ENCODE measurements at places on chromosomes 12 and 14.

DNA sequence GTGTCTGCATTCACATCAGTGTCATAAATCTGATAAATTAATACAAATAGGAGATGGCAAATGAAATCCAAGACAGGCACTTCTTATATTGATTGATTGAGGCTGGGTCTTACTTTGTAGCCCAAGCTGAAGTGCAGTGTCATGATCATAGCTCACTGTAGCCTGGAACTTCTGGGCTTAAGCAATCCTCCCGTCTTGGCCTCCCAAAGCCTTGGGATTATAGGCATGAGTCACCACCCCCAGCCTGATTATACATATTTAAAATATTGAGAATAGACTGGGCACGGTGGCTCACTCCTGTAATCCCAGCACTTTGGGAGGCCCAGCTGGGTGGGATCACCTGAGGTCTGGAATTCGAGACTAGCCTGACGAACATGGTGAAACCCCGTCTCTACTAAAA, 51.3 kb downstream of the MARK3 start:
- DNase-seq, result no peak

GRCh38 chr14:55600784-55601561, 21.0 kb downstream of the KTN1 start:
- no peak for DNase-seq

DNA sequence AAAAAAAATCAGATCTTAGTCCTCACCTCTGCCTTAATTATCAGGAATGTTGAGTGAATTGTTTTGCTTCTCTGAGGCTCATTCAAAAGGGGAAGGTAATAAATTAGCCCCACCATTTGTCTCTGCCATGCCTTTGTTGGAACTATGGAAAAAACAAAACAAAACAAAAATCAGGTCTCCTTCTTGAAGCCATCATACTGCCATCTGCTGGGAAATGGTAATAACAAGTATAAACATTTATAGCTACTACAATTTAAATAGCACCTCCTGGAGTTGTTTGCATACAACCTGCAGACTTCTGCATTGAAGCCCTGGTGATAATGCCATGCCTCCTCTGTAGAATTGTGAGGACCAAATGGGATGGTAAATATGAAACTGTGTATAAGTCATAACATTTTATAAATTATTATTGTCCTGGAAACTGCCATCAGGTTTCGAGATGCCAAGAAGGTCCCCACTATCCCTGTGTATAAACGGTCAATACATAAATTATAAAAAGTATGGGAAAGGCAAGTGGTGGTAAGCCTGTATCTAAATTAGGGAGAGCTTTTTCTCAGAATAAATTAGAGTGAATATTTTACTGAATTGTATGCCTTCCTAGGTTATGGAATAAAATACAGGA, 87.2 kb upstream of the FGD4 start:
- no peak for DNase-seq

DNA sequence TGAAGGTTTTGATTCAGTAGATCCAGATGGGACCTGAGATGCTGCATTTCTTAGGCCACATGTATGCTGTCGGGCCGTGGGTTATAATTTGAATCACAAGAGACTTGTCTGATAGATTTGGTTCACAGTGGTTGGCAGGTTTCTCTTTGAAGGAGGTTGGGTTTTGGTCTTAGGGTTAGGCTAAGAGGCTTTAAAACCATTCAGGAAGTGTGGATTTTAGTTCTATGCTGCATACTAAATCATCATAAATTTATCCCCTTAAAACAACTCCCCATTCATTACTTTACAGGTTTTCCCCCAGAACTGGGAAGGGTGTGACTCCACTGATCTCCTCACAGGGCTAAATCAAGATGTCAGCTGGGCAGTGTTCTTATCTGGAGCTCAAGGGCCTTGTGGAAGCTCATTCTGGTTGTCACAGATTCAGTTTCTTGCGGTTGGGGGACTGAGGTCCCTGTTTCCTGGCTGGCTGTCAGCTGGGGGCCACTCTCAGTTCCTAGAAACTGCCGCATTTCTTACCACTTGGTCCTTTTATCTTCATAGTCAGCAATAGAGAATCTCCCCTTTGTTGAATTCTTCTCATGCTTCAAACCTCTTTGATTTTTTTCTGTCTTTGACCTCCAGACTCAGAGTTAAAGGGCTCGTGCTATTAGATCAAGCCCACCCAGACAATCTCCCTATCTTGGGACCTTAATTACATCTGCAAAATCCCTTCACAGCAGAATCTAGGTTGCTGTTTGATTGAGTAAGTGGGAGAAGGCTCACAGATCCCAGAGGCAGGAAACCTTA, 20.6 kb upstream of the PCNX1 start:
- no peak for DNase-seq

DNA sequence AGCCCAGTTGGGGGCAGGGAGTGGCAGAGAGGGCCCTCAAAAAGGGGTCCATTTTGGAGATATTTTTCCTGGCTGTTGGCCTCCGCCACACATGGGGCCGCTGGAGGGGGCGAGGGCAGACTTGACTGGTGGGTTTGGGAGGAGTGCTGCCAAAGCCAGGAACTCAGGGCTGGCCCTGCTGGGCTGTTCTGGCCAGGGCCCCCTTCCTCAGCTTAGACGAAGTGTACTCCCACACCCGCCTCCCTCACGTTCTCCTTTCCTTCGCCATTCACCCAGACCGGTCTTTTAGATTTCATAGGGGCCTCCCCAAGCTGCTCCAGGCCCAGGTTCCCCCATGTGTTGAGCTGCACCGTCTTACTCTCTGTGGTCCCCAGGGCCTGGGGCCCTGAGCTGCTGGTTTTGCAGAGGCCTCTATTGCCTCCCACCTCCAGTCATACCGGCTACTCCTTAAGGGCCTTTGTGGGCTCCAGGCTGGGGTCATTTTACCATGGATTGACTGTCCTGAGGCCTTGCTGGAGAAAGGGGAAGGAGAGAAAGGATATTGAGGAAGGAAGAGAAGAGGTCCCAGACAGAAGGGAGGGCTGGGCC, 1.3 kb downstream of the KRT7 start:
- DNase-seq, result no peak

GRCh38 chr14:47674543-47675465, 601 bp downstream of the MDGA2 start:
- DNase-seq, result no peak

GRCh38 chr12:22536346-22536945, 7.9 kb downstream of the C2CD5 start:
- no peak for DNase-seq

DNA sequence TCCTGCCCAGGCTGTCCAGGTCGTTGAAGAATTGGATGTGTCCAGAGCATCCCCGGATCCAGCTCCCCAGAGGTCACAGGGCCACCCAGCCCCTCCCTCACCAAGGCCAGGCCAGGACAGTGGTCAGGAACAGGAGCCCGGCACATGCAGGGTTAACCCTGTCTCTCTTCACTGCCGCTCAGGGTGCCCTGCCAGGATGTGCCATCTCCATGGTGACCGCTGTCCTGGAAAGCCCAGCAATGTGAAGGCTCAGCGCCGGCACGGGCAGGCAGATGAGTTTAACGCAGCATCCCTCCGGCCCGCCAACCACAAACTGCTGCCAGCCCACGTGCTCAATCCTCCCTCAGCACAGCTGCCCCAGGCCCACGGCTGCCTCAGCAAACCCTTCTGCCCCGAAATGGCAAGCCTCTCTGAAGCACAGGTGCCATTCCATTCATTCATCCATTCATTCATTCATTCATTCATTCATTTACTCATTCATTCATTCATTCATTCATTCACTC, 4.4 kb downstream of the TMEM179 start:
- DNase-seq, result no peak

DNA sequence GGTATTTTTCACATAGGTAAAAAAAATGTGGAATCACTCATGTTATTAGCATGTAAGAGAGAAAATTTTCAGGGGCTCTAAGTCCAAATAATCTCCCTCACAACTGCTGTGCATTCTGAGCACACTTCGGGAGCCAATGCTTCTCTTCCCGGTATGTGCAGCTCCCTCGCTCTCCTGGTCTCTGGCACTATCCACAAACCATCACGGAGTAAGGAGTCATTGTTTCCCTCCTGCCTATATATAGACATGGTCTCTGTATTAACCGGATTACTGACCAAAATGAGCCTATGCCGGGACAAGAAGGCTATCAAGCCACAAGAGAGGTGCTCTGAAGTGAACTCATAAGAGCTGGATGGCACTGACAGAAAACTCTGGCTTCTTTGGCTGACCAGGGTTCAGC, 13.4 kb downstream of the HECTD4 start:
- DNase-seq, result no peak

GRCh38 chr12:131047789-131048610, 94.3 kb downstream of the ADGRD1 start:
- no peak for DNase-seq

- no peak for DNase-seq
Measured at GRCh38 chr14:75053396-75054291, 2.4 kb upstream of the MLH3 start.

DNA sequence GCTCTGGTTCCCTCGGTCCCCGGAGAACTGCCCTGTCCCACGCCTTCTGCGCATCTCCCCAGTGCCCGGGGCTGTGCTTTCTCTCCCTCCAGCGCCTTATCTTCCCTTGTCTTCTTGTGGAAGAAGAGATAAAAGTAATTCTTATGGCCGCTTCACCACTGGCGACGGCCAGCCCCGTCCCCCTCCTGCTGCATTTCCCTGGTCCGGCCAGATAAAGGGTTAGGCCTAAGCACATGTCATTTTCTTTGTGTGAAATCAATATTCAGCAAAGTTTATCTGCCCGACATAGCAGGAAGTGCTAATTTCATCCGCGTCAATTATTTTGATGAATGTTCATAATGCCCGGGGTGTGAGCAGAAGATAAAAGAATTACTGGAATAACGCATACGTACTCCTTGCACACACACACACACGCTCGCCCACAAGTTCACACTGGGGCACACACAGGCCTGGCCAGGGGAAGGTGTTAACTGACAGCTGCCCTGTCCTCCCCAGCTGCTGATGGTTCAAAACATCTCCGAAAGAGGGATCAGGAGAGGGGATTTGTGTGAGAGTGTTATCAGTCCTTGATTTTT, 177.7 kb upstream of the LHX5 start:
- no peak for DNase-seq

DNA sequence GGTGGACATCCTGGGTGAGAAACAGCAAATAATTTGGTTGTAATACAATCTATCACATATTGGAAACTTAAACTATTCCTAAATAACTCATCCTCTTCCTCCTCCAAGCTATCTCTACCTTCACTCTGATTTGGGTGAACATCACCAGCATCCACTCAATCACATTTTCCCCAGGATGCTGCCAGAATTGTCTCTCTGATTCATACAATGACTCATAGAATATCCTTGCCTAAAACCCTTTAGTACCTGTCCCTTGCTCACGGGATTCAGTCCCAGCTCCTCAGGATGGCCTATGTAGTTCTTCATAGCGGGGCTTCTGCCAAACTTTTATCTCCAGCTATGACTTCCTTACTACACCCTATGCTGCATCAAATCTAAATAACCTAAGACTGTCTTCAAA, 146.8 kb downstream of the EMP1 start:
- no peak for DNase-seq

- no peak for DNase-seq
Measured at GRCh38 chr14:51719955-51720354, 68.2 kb downstream of the FRMD6 start.

DNA sequence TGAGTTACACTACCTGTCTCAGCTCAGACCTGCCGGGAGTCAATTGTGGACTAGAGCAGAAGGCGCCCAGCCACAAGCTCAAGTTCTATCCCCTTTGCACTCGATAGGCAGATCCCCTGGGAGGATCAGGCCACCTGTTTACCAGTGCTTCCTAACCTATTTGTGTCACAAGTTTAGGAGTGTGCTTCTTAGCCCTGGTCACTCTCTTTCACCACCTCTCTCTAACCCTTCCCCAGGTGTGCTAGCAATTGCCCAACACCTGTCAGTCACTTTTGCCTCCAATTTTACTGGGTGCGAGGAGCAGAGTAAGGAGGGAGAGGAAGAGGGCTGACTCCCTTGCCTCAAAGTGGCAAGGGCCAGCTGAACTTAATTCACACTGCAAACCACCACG, 745 bp upstream of the NAA30 start:
- DNase-seq, result no peak

DNA sequence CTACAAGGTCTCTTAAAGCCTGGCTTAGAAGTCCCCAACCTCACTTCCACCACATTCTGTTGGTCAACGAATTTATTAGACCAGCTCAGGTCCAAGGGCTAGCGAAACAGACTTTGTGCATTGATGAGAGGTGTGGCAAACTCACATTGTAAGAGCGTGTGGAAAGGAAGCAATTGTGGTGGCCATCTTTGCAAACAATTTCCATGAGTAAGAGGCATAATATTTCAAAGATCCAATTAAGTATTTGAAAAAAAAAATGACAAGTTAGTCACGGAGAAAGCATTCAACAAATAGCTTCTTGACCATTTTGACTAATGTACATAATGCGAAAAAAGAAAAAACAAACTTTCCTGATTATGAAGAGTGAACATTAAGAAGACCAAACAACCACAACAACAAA, 7.4 kb downstream of the NR1H4 start:
- no peak for DNase-seq

- DNase-seq, result no peak
Measured at GRCh38 chr14:51242545-51243490, 2.8 kb downstream of the TMX1 start.

GRCh38 chr14:25006961-25007795, 42.8 kb downstream of the STXBP6 start:
- no peak for DNase-seq

GRCh38 chr12:92551210-92551609, 151.6 kb upstream of the PLEKHG7 start:
- DNase-seq, result no peak

- DNase-seq, result no peak
Measured at GRCh38 chr14:51562816-51563215, 88.9 kb upstream of the FRMD6 start.

DNA sequence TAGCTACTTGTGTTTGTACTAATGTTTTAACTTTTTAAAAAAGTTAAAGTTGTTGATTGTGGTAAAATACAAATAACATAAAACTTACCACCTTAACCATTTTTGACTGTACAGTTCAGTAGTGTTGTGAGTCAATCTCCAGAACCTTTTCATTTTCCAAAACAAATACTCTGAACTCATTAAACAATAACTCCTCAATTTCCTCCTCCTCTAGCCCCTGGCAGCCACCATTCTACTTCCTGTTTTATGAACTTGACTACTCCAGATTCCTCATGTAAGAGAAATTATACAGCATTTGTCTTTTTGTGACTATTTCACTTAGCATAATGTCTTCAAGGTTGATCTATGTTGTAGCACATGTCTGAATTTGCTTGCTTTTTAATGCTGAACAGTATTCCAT, 299.1 kb upstream of the AMIGO2 start:
- no peak for DNase-seq

- no peak for DNase-seq
Measured at GRCh38 chr14:49193332-49194065, 392.7 kb downstream of the RPS29 start.

- DNase-seq, result no peak
Measured at GRCh38 chr12:56995201-56995929, 11.0 kb downstream of the ZBTB39 start.
